Activated naive CD4-positive, alpha-beta T cell treated with anti-CD3 and anti-CD28 coated beads for 36 hours (primary cell): ENCODE measurements at places on chromosomes 2 and 18.

GRCh38 chr2:113273027-113273551 lies 5.6 kb downstream of the PAX8 start:
- peak; percentile 38 for DNase-seq

DNA sequence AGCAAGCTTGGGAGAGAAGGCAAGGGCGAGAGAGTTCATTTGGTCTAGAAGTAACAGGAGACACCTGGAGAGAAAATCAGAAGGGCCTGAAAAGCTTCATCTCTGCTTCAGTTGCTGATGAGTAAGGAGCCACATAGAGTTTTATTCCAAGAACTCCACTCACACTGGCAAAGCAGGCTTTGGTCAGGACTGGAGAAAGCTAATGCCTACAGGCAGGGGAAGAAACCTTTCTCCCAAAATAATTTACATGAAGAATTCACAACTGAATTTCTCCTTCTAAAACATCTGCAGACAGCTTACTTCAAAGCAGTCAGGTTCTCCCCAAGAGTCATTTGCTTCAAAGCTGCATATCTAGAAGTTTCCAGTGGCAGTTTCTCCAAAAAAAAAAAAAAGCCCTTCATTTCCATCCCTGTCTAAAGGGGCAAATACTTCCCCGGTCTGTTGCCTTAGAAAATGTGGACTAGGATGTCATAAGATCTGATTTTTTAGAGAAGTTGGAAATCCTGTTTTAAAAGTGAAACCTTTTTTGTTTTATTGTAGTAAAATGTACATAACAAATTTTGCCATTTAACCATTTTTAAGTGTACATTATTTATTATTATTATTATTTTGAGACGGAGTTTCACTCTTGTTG lies 46.3 kb downstream of the TMEM247 start:
- DNase-seq = no peak

GRCh38 chr2:118806797-118807667 lies 40.4 kb downstream of the EN1 start:
- DNase-seq = no peak

DNA sequence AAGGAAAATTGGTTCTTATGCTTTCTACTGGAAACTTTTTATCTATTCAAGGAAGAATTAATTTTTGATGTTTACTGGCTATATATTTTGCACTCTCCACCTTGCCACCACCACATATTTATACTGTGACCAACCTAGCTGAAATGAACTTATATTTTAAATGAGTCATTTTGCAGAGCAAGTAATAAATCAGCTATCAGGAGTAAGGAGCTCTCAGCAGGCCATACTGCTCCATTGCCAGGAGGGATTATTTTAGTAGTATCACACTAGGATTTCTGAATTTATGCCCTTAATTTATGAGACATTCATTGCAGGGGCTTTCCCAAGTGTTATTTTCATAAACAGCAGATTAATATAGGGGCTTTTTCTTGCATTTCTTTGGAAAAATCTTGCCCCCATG lies 125.8 kb upstream of the CYP1B1 start:
- DNase-seq = no peak

GRCh38 chr2:529424-529823 lies 147.8 kb downstream of the TMEM18 start:
- no peak for DNase-seq

DNA sequence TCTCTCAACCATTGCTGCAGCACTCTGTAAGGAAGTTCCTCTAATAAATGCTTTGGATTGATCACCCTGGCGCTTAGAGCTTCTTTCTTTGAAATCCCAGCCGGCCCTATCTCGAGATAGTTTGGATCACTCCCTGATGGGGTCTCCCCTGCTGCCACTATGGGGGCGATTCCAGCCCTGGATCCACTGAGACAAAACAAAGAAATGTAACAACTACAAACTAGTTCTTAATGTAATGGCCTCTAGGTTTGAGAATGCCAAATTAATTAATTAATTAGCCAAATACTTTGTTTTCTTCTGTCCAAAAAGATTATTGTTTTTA lies 15.2 kb downstream of the SRSF7 start:
- DNase-seq = no peak

DNA sequence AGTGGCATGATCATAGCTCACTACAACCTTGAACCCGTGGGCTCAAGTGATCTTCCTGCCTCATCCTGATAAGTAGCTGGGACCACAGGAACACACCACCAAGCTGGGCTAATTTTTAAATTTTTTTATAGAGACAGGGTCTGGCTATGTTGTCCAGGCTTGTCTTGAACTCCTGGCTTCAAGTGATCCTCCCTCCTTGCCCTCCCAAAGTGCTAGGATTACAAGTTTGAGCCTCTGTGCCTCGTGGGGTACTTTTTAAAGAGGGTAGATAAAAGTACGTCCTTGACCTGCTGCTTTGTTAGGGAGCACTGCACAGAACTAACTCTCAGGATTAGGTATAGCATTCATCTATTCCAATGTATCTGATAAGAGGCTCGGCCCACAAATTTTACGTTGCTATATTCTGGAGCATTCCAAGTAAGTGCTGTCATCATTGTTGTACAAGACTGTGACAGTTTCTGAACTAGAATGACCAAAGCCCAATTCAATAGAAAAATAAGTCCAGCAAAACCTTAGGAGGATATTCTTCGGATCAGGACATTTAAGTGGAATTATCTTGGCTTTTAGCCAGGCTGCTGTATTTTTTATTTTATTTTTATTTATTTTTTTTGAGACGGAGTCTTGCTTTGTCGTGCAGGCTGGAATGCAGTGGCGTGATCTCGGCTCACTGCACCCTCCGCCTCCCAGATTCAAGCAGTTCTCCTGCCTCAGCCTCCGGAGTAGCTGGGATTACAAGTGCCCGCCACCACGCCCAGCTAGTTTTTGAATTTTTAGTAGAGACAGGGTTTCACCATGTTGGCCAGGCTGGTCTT lies 4.1 kb downstream of the MTCL1 start:
- no peak for DNase-seq

- DNase-seq = no peak
Measured at GRCh38 chr2:156540706-156541105, 104.5 kb downstream of the GPD2 start.

- no peak for DNase-seq
Measured at GRCh38 chr18:21483051-21483450, 117.5 kb downstream of the ESCO1 start.

DNA sequence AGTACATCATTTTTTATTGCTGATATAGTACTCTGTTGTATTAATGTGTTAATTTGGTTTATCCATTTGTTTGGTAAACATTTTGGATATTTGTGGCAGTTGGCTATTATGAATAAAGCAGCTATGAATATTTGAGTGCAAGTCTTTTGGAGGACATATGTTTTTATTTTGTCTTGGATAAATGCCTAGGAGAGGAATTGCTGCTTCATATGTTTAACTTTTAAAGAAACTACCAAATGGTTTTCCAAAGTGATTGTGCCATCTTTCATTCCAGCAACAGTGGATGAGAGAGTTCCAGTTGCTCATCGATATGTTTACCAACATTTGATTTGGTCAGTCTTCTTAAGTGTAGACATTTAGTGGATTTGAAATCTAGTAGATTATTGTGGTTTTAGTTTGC lies 51.8 kb downstream of the MERTK start:
- DNase-seq = no peak

GRCh38 chr18:65227970-65228369 lies 522.8 kb upstream of the CDH7 start:
- DNase-seq = no peak

DNA sequence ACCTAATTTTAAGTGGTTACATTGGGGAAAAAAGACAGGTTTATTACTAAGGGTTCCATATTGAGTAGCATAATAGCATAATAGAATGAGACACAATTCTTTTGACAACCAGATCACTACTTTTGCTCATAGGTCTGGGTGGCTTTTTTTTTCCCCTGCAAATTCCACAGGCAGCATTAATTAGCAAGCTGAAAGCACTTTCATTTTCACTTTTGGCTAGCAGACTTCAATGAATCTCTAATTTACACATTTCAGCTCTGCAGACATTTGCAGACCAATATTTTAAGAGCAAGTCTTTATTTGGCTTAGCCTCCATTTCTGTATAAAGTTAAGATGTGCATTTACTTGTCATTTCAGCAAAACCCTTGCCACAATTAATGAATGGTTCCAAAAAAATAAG lies 185.5 kb downstream of the NOL4 start:
- no peak for DNase-seq

GRCh38 chr2:149167941-149168340 lies 129.4 kb downstream of the LYPD6B start:
- DNase-seq = no peak

- DNase-seq = no peak
Measured at GRCh38 chr2:60521626-60522025, 31.8 kb downstream of the BCL11A start.

DNA sequence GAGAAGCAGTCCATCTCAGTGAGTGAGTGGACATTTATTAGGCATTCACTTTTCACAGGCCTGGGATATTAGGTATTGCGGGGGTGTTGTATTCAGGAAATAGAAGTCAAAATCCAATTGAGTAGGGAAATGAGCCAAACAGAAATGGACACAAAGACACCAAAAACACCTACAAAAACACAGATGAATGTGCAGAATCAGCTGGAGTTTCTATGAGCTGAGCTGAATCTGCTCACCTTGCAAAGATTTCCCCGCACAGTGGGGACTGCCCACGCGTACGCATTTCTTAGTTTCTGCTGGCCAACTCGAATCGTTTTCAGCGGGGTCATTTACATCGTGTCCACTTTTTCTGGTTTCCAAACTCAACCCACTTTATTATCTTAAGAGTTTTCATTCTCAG lies 160.0 kb downstream of the BCL2 start:
- DNase-seq = peak; percentile 66

DNA sequence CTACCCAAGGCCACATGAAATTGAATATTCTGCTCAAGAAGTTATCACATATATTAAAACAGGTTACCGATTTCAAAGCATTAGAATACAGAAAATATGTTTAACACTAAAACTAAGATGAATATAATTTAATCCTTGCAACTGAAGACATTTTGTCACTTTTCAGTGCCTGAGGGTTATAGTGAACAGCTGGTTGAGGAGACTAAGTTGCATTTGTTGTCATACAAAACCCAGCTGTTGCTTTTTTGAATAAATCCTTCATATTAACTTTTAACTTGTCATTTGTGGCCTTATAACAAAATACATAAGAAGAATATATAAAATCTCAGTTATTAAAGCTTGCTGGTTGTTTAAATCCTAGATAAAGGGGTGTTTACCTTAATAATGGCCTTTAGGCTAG lies 37.5 kb downstream of the RBKS start:
- no peak for DNase-seq

DNA sequence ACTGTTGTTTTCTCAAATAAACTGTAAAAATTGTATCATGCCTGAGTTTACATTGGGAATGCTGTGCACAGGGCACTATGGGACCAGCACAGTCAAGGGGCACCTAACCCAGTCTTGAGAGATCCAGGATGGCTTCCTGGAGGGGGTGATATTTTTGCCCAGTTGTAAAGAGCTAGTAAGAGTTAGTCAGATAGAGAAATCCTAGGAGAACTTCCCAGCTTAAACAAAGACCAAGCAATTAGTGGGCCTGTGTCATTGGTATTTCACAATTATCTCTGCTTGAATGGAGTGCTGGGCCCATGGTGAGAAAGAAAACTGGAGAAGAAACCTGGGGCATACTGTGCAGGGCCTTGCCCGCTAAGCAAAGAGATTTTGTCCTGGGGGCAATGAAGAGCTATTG lies 12.2 kb downstream of the XDH start:
- DNase-seq = no peak

DNA sequence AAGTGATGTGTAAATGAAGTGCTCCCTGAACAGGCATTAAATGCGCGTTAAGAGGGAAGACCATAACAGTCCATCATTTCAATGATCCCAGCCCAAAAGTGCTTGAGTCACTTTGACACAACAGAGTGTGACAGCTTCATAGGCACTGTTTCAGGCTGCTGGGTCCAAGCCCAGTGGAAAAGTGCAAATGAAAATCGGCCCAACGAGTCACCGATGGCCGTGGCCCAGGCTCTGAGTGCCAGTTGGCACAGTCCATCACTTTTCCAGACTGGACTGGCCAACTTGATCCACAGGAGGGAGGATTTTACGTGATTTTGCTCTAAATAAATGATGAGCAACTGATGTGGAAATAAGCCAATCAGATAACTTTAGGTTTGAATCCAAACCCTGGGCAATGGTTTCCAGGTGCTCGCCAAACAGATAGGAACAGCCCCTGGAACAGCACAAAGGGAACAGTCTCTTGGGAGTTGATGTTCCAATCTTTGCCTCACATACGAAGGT lies 114.0 kb downstream of the SP3 start:
- DNase-seq = no peak

DNA sequence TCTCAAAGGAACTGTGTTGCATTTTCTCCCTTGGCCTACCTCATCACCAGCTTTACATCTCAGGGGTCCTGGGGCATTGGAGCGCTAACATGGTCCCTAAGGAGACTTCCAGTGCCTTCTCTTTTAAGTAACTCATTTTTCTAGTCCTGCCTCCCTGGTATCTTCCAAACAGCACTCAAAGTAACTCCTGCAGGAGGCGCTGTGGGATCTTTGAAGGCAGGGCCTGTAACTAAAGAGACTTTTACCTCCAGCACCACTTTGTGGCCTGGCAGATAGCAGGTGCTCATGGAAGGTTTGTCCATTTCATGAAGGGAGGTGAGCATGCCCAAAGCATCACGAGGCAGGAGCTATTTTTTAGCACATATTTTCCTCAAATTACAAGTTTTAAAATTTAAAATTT lies 411.0 kb upstream of the GYPC start:
- DNase-seq = peak; percentile 81

- DNase-seq = no peak
Measured at GRCh38 chr2:164046040-164046439, 310.2 kb upstream of the FIGN start.

DNA sequence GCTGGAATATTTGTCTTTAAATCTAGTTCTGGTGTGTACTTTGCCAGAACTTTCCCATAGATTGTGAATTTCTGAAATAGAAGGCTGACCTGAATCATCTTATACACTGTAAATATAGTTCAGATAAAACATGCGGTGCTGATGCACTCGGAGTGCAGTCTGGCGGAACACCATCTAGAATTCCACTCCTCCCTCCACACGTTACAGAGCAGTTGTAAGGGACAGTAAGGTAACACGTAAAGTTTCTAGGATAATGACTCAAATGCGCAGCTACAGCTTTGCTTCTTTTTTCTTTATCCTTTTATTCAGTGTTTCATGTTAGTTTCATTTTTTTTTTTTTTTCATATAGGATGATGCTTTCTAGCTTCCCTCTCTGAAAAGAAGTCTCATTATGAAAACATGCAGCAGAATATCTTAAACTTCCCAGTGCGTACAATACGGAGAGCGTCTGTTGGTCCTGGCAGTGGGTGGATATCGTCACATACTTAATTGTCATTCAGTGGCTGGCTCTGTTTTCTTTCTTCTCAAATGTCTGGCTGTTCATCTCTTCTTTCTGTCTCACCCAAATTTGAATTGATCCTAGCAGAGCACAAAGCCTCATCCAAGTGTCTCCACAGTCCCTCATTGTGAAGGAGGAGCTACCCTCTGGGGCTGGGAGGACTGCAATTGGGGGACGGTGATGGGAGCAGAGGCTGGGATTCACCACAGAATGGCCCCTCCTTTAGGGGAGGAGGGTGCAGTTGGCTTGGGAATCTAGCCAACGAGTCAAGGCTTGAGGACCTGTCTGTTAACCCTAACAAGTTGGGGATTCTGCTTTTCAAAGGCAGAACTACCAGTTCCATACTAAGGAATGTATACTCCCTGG lies 138.8 kb downstream of the MYT1L start:
- no peak for DNase-seq
